Activated CD8-positive, alpha-beta memory T cell treated with anti-CD3 and anti-CD28 coated beads, Interleukin-2, amount 50 U/mL, for 4 hours (primary cell): ENCODE measurements at places on chromosomes 13 and 19.

- no peak for DNase-seq
Observed at GRCh38 chr13:99265821-99266426, 7.7 kb upstream of the GPR18 start.

DNA sequence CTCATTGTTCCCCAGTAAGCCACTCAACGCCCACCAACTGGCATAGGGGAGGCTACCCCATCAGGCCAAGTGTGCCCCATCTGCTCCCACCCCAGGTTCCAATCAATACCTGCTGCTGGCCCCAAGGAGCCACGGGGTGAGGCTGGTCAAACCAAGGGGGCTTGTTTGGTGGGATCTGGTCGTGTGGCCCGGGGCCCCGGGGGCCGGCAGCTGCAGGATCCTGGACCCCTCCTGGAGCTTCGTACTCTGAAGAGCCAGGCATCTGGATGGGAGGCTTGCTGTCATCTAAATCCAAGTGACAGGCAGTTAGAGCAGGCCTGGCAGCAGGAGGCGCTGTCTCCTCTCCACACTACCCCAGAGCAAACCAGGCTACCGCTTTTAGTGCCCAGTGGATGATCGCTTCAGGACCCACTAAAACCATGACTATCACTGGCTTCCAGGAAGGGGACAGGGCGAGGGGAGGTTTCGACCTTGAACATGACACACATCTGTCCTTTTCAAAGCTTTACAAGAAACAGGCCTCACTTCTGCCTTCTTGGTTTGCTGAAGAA lies 14.2 kb downstream of the CHERP start:
- peak; percentile 38 for DNase-seq

DNA sequence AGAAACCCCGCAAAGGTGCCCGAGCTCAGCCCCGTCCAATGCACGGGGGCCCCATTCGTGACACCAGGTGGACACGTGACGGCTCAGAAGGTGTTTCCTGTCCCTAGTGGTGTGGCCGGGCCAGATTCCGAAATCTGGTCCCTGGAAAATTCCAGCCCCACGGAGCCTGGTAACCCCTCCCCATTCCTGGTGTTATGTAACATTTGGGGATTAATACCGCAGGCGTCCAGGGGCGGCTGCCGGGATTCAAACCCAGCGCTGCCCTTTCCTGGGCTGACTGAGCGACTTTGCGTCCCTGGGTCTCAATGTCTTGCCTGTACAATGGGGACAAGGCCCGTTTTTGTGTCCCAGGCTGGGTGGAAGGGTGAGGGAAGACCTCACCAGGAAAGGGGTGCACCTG lies 1.0 kb upstream of the PLK5 start:
- no peak for DNase-seq

GRCh38 chr19:46759817-46760333 lies 13.6 kb upstream of the STRN4 start:
- no peak for DNase-seq

DNA sequence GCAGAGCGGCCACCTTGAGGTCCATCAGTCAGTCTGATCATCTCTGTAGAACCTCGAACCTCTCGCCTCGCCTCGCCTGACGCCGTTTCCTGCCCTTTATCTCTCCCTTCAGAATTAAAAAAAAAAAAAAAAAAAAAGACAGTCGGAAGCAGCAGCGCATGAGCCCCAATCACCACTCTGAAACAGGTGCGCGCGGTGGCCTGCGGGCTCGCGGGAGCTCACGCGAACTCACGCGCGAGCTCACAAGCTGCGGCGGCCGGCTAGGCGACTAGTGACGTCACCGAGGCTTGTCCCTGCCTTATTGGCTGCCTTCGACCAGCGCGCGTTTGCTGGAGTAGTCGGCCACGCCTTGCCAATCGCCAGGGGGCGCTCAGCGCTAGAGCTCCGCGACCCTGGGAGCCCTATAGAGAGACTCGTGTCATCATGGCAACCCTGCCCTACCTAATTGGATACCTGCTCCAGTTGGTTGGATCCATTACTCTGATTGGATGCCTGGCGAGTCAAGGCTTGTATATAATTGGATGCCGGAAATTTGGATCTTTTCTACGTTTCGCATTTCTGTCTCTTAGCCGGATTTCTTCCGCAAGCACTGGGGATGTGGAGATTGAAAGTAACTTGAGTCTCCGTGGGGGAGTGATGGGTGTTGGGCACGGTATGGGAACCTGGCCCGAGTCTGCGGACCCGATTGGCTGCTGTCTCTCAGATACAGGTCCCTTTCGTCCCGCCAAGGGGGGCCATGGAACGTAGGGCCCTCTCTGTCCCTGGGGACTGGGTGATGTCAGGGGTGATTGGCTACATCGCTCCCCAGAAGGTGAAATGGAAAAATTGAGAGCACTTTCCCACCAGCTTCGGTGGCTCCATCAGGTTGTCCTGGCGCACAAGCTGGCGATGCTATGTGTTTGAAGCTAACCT lies 31.6 kb downstream of the SYT3 start:
- DNase-seq = peak; percentile 70

GRCh38 chr19:4877753-4878490 lies 10.5 kb upstream of the PLIN3 start:
- no peak for DNase-seq

GRCh38 chr13:20894245-20894644 lies 8.3 kb downstream of the XPO4 start:
- DNase-seq = no peak

DNA sequence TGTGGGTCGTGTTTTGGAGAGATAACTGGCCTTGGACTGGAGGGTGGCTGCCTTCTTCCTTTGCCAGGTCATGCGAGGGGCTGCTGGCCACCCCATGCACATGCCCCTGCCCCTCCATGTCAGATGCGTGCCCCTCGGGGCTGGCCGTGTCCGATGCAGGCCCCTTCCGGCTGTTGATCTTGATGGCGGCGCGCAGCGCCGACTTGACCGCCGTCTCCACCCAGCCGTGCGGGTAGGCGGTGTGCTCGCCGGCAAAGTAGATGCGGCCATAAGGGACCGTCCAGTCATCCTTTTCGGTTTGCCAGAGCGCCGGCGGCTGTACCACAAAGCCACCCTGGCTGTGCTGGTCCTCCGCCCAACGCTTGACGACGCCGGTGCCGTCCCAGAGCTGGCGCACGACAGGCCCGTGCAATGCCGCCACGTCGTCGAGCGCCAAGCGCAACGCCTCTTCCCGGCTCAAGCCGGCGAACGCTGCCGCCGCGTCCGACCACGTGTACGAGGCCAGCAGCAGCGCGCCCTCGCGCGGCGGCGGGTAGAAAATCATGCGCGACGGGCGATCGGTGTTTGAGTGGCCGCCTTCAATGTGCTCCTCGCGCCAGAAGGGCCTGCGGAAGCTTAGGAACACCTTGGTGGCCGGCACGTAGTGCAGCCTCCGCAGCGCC lies 6.9 kb downstream of the IL4I1 start:
- peak; percentile 76 for DNase-seq

DNA sequence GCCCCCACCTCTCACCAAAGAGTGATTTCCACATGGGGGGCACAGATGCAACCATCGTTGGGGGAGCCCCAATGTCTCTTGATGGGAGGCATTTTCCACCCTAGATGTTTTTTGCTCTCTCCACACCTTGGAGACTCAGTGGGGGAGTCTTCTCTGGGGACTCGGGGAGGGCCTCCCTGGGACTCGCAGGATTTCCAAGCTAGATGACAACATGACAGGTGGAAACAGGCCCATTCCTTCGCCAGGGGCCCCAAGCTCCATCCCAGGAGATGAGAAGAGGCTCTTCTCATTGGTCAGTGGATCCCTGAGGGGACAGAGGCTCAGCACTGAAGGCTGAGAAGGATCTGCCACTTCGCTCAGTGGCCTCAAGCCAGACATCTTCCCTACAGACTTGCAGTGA lies 12.7 kb upstream of the KIR2DL4 start:
- no peak for DNase-seq
